Activated CD8-positive, alpha-beta T cell treated with anti-CD3 and anti-CD28 coated beads, Interleukin-2, amount 10 ng/mL, durations not matched to agents 7 days and 5 days (primary cell): ENCODE measurements at places on chromosomes 4 and X. TPM values are rescaled to one million over a fixed set of nuclear protein-coding genes. Genes with fewer than 3 reads are reported as not detected.

DNA sequence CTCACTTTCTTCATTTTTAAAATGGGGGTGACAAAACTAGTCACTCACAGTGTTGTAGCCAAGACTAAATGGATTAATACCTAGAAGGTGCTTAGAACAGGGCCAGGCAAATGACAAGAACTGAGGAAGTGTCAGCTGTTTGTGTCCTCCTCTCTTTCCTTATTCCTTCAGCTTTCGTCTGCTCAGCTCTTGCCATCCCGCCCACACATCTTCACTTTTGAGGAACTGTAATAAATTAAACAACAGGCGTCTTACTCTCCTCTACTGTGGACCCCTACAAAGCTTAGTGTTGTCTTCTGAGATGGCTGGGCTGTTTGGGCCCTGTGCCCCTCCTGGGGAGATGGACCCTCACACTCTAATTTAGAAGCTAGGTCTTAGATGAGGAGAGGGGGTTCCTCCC, 2.7 kb downstream of the HPSE start:
- DNase-seq: no peak

- no peak for DNase-seq
These were observed 73.5 kb upstream of the CAMK2D start for GRCh38 chr4:113835005-113835404.

DNA sequence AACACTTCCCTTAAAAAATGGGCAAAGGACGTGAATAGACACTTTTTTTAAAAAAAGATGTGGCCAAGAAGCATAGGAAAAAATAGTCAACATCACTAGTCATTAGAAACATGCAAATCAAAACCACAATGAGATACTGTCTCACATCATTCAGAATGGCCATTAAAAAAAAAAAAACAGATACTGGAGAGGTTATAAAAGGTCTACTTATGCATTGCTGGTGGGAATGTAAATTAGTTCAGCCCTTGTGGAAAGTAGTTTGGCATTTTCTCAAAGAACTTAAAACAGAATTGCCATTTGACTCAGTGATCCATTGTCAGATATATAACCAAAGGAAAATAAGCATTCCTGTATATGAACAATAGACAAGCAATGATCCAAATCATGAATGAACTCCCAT, 352.8 kb upstream of the EPHA5 start:
- DNase-seq: no peak

Gene C4orf51
- not detected for total RNA-seq

Gene HERC5
- total RNA-seq: 30.2 TPM

Gene PWWP3B
- not detected for total RNA-seq

Gene MAGEA1
- not detected for total RNA-seq

Gene CDKL2
- 0.45 TPM for total RNA-seq

GRCh38 chr4:115090483-115091075, 22.8 kb downstream of the NDST4 start:
- DNase-seq: no peak

Gene BANK1
- total RNA-seq: 0.29 TPM
